ENCODE measurements at places on chromosomes 12 and 14.

DNA sequence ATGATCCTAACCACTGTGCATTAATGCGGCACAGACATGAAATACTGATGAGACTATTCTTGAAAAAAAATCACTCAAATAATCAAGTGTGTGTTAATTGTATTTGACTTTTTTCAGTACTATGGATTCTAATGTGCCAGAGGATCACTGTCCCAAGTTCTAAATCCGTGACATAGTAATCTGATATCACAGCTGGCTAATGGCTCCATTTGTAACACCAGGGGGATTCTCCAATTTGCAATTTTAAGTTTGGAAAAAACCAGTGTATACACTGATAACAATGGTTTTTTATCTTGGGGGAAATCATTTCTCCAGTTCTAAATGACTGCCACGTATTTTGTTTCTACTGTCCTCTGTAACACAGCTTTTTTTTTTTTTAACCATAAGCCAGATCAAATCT is 33.0 kb downstream of the MPHOSPH9 start:
- no peak for DNase-seq

- DNase-seq = no peak
Measured at GRCh38 chr12:6751767-6752166, 1.2 kb downstream of the MLF2 start.

DNA sequence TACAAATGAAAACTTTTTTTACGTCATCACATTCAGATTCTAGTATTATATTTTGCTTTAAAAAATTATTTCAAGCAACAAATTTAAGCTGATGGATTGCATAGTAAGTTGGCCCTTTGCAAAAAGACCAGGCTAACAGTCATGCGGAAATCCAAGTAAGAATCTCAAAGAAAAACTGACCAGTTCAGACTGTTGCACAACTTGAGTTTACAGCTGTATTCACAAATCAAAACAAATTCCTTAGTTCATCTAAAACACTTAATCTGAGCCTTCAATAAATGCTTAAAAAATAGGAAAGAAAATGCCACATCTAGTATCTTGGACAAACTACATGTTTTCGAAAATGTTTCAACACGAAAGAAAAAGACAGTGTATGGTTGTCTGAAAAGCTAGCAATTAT is 847 bp downstream of the CCDC59 start:
- peak; percentile 6 for DNase-seq

- no peak for DNase-seq
Measured at GRCh38 chr12:52208424-52209165, 16.8 kb upstream of the KRT80 start.

GRCh38 chr14:106790189-106791036 is 1264.0 kb downstream of the TMEM121 start:
- DNase-seq = peak; percentile 12

GRCh38 chr12:27344246-27344645 is 11.6 kb downstream of the BMAL2 start:
- no peak for DNase-seq

GRCh38 chr12:41496009-41496408 is 307.9 kb downstream of the PDZRN4 start:
- no peak for DNase-seq

DNA sequence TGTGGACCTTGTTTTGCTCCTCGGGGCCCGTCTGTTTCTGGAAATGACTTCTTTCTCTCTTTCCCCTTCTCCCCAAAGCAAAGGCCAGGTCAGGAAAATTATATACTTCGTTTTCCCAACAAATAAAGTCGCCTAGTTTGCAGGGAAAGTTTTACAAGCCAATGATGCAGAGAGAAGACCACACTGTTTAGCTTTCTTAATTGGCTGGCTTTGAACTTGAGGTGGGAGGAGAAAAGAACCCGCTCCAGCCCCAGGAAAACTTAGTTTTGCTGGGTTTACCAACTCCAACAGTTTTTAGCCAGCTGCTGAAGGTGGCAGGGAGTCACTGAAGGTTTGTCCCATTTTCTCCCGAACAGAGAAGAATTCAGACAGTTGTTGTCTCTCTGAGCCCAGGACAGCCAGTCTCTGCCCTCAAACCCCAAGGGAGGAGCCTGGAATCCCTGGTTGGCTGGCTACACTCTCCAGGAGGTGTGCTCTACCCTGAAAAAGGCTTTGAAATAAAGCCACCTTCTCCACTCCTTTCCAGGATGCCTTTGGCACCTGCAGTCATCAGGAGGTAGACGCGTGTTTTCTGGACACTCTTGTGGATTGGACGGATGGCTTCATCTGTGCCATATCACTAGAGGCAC is 24.8 kb downstream of the BCL11B start:
- DNase-seq = no peak

GRCh38 chr12:81779216-81779615 is 20.1 kb upstream of the PPFIA2 start:
- no peak for DNase-seq

GRCh38 chr14:65303190-65303898 is 109.2 kb upstream of the FUT8 start:
- DNase-seq = peak; percentile 53

GRCh38 chr14:52091928-52092327 is 23.1 kb upstream of the NID2 start:
- DNase-seq = no peak

DNA sequence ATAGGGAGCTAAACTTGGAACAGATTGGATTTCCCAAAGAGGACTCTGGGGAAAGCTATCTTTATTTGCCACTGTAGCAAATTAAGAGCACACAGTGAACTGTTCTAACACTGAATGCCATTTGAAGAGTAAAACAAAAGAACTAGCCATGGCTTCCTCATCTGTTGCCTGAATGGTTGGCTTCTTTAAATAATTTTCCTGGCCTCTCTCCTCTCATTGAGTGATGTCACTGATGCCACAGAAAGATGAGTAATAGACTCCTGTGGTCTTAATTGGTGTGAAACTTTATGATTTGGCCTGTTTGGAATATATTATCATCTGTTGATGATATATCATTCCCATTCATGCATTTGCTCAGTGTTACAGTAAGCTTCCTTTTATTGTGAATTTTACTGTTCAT is 42.5 kb downstream of the WDR20 start:
- DNase-seq = peak; percentile 91

DNA sequence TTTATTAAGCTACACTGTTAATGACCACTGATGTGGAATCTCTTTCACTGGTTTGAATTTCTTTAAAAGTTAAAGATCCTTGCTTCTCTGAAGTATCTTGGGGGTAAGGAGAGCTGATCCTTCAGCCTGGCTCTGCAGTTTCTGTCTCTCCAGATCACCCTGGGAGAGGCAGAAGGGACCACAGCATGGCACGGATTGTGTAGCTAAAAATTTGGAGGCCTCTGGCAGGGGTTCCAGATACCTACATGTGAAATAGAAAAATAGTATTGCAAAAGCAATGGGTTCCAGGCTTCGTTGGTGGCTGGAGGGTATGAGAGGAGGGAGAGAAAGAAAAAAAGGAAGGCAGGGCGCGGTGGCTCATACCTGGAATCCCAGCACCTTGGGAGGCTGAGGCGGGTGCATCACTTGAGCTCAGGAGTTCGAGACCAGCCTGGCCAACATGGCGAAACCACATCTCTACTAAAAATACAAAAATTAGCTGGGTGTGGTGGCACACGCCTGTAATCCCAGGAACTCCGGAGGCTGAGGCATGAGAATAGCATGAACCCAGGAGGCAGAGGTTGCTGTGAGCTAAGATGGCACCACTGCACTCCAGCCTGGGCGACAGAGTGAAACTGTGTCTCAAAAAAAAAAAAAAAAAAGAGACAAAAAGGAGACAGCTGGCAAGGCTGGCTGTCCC is 3.4 kb downstream of the CHST11 start:
- no peak for DNase-seq

DNA sequence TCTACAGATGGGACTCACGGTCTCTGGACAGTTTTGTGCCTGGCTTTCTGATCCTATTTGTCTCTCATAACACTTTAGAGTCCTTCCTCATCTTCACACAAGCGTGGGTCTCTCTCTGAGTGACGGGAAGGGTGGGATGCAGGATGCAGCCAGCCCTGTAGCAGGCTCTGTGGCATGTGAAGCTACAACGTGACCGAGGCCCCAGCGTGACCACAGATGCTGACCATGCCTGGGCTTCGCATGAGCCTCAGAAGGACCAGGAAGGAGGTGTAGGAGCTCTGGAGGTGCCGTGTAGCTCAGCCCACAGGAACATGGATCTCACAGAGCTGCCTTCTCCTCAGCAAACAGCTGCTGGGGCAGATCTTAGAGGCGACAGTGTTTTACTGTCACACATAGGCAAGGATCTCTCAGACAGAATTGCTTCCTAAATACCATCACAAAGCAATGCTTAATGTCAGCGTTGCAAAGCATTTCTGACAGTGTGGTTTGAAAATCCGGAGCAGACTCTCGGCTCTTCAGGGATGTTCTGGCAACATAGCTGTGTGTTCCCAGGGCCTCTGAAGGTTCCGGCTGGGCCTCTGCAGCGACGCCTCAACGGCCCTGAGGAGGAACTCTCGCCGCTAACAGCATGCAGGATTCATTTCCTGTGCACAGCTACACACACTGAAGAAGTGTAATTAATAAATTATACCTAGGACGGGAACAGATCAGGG is 21.9 kb downstream of the ANKLE2 start:
- no peak for DNase-seq

DNA sequence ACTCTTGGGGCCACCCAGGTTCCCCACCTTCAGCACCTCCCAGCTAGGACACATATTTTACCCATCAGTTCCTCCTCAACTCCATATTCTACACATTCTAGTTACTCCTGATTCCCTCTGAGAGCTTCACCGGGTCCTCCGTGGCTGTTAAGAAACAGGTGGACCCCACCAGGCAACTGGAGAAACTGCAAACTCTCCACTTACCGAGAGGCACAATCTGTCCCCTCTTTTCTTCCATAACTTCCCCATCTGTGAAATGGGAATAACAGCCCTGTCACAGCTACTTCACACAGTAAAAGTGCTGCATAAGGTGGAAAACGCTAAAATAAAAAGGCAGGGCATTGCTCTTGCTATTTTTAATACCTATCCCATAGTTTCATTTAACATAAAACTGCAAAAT is 1.5 kb downstream of the SLC7A8 start:
- DNase-seq = no peak

DNA sequence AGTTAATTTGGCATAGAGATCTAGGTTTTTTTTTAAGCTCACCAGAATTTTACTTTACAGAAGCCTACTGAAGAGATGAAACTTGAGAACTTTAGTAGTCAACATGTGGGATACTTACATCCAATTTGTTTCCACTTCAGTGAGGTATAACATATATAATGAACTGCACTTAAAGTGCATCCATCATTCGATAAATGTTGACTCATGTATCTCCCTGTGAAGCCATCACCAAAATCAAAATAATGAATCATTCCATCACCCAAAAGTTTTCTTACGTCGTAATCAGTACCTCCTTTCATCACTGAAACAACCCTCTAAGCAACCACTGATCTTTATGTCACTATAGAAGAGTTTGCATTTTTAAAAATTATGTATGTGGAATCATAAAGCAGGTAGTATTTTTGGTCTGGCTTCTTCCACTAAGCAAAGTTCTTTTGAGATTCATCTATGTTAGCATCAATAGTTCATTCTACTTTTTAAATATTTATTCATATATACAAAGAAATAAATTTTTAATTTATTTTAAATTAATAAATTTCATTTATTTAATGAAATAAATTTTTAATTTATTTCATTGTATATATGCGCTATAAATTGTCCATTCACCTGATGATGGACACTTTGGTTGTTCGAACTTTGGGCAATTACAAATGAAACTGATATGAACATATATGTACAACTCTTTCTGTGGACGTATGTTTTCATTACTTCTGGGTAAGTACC is 2.0 kb upstream of the CPNE8 start:
- DNase-seq = no peak

DNA sequence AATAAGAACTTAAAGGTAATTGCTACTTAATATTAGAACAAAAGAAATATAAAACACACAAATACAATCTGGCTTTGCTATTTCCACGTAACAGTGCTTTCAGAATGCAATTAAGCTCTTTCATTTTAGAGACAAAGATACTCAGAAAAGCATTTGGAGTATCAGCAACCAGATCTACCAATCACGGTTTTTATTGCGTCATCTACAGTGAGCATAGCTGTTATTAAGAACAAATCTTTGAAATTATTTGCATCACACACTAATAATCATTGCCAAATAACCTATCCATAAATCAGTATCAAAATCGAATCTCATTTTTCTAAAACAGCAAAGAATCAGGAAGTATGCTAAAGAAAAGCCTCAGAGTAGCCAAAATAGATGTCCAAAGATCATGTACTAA is 26.9 kb upstream of the GARIN2 start:
- DNase-seq = no peak

DNA sequence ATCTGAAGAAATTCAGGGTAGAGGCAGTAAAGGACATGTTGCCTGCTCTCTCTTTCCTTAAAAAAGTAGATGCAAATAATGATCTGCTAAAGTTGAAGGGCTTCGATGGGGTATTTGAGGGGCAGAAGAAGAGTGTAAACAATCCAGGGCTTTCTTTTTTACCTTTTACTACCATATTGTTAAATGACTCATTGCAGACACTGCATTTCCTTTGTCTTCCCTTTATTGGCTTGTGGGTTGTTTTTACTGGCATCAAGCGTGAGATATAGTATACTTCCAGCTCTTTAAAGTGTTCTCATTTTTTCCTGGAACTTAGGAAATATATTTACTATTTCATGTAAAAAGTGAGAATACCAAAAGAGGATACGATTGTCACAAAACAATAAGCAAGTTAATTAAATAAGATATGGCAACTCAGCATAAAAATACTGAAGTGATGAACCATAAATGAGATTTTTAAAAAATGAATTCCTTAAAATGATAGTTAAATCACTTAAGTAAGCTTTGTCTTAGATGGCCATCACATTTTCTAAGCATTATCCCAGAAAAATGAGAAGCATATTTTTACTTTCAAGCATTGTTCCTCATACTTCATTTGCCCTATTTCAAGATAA is 72.3 kb upstream of the KRAS start:
- peak; percentile 37 for DNase-seq

DNA sequence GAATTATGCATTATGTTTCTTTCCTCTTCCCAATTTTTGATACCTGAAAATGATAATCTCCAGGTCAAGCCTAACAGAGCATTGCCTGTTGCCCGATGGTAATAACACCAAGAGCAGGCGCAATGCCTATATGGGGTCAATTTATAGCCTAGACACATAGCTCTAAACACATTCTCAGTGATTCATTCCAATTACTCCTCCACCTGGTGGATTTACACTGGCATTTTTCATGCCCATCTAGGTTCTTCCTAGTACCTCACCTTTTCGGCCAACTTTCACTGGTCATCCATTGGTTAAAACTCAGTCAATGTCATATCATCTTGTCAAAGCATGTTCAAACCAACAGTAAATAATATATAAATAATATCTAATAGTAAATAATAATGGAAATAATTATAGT is 53.1 kb downstream of the EIF2S3B start:
- no peak for DNase-seq

GRCh38 chr12:59401862-59402261 is 194.0 kb upstream of the SLC16A7 start:
- DNase-seq = no peak

GRCh38 chr14:88599326-88599725 is 36.5 kb downstream of the ZC3H14 start:
- no peak for DNase-seq

- DNase-seq = no peak
Measured at GRCh38 chr12:29229937-29230336, 80.9 kb downstream of the FAR2 start.
